ENCODE measurements at places on chromosomes 16 and 17.

DNA sequence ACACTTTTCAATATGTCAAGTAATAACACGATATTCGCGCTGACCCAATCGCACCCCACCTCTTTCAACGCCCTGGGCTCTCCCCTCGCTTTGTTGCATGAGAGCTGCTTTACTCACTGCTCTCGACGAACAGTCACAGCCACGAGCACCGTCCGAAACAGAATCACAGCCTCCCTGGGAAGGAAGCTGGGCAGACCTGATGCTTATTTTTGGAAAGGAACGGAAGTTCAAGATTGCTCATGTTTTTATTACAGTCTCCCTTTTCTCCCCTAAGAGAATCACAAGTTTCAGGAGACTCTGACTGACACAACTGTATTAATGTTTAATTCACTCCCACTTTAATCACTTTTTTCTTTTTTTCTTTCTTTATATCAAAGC lies 67.8 kb downstream of the ANKRD11 start:
- DNase-seq: no peak

DNA sequence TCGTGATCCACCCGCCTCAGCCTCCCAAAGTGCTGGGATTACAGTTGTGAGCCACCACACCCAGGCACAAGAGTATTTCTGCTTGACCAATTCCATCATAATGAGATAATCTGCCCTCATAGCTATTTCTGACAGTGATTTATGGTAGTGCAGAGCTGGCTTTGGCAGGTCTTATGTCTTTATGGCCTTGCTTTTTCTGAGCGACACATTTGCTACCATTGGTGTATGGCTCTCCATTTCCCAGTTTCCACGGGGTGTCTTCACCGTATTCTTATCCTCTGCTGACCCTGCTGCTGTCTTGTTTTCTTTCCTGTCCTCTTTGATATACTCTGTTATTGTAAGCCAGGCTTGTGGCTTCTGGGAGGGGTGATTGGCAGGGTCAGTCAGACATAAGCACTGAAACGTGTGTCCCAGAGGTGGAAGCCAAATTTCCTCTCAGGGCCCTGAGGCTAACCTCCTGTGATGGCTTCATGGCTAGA lies 161.1 kb upstream of the TBX2 start:
- DNase-seq: no peak

DNA sequence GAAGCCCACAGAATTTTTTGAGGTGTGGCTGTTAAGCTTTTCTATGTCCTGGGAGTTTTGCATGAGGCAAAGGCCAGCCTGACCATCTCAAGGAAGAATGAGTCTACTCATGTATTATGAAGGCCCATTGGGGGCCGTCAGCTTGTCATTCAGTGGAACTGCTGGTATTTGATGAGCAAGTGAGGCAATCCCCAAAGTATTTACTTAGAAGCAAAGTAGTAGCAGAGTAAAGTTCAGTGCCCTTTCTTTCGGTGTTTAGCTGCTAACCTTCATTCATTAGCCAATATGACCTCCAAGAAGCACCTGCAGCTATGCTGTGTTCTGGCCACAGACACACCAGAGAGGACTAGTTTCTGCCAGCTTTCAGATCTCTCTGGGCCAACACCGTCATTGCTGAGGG lies 80.2 kb downstream of the RPA1 start:
- DNase-seq: no peak

- DNase-seq: no peak
Observed at GRCh38 chr16:55101026-55101425, 170.4 kb downstream of the IRX5 start.

DNA sequence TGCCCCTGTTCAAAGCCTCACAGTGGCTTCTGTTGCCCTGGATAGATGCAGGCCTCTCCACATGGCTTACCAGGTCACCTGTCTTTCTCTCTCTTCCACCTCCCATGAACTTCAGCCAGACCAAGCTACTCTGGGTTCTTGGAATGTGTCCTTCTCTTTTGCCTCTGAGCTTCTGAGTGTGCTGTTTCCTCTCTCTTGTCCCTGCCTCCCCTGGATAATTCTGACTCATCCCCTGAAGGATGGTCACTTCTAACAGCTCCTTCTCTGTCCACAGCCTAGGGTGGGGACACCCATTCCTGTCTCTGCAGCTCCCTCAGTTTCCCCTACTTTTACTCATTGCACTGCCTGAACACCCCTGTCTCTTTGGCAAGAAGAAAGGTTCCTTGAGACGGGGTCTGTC lies 2.9 kb downstream of the GUCY2D start:
- DNase-seq: no peak

DNA sequence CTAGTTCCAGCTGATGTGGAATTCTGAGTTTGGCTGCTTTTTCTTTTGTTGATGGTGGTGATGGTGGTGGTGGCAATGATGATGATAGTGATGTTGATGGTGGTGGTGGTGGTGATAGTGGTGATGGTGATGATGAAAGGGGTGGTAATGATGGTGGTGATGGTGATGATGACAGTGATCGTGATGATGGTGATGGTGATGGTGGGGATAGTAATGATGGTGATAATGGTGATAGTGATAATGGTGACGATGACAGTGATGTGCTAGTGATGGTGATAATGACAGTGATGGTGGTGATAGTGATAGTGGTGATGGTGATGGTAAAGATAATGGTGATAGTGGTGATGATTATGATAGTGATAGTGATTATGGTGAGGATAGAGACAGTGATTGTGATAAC lies 61.5 kb downstream of the BMERB1 start:
- no peak for DNase-seq

DNA sequence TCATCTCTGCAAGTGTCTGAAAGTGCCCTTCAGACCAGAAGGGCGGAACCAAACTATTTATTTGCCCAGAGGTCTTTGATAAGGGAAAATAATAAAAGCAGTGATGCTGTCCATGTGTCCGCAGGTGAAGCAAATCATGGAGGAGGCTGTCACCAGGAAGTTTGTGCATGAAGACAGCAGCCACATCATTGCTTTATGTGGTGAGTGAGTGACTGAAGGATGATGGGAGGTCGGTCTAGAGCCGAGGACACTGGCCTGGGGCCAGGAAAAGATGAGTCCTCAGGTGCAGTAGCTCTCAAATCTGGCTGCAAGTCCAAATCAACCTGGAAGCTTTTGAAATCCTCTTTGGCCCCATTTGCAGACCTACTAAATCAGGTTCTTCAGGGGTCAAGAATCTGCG lies 6.1 kb downstream of the SGSM2 start:
- DNase-seq: no peak

- DNase-seq: no peak
Observed at GRCh38 chr17:71935341-71935740, 185.5 kb upstream of the SOX9 start.
